ENCODE measurements at places on chromosomes 5 and 9.

DNA sequence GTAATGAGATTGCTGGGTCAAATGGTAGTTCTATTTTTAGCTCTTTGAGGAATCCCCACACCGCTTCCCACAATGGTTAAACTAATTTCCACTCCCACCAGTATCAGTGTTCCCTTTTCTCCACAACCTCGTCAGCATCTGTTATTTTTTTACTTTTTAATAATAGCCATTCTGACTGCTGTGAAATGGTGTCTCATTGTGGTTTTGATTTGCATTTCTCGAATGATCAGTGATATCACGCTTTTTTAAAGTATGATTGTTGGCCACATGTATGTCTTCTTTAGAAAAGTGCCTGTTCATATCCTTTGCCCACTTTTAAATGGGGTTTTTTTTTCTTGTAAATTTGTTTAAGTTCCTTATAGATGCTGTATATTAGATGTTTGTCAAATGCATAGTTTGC is 73.5 kb downstream of the MTAP start:
- no peak for DNase-seq

GRCh38 chr9:127862075-127863011 is 7.9 kb upstream of the ENG start:
- peak; percentile 37 for DNase-seq

DNA sequence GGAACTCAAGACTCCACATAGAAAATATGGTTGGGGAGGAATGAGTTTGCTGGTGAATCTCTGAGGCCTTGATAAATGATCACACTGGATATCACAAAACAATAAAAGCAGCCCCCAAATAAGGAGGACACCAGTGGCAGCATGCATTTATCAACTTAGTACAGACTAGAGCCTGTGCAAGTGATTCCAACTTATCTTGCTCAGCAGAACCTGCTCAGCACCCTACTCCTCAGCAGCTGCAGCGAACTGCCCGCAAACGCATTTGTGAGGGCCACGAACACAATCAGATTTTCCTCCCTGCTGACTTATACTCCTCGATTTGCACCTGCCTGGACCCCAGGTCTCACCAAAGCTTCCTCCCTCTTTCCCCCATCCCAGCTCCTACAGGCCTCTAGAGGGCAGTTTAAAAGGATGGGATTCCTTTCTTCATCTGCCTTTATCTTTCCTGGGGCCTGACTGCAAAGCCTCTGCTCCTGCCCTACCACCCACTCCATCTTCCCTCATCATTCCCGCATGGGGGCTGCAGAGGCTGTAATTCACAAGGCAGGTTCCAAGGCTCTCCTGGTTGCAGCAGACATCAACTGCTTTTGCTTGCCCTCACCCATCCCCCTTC is 41.2 kb downstream of the ANKS6 start:
- no peak for DNase-seq

DNA sequence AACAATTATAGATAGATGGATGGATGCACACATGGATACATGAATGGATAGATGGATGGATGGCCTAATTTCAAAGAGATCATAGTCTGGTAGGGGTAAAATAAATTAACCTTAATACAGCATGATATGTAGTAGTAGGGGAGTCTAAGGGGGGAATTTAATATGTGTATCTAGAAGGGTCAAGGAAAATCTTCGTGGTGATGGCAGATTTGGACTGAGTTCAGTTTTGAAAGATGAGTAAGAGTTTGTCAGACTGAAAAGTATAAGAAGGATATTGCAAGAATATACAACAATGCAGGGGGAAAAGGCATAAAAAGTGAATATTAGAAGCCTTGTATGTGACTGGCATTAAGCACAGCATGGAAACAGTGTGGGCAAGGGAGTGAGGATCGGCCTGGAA is 98.7 kb downstream of the ZNF462 start:
- no peak for DNase-seq

DNA sequence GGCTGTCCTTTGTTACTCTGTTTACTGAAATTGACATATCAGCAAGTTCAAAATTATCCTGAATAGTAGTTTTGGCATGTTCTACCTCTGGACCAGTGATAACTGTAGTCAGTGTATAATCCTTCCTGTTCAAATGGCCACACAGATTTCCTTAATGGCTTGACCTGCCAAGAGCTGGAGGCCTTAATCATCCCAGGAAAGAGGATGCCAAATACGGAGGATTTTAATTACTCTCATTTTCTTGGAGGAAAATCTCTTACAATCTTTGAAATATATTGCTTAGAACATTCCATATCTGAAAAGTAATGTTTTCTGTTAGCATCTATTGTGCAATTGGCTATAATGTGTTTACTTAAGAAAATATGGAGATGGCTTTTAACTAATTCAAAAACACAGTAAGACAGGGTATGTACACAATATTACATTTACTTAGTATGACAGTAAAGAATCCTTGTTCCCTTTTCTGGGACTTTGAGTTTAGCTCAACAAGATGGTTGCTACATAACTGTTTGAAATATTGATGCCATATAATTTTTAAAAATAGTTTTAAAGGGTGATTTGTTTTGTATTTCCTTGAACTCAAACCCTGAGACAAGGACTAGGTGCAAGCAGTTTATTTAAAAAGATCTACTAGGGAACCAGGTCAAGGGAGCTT is 68.9 kb upstream of the SELENOP start:
- DNase-seq = no peak

GRCh38 chr5:35032356-35032755 is 15.4 kb downstream of the AGXT2 start:
- no peak for DNase-seq

- DNase-seq = no peak
Measured at GRCh38 chr5:137600721-137601360, 101.7 kb upstream of the SPOCK1 start.

DNA sequence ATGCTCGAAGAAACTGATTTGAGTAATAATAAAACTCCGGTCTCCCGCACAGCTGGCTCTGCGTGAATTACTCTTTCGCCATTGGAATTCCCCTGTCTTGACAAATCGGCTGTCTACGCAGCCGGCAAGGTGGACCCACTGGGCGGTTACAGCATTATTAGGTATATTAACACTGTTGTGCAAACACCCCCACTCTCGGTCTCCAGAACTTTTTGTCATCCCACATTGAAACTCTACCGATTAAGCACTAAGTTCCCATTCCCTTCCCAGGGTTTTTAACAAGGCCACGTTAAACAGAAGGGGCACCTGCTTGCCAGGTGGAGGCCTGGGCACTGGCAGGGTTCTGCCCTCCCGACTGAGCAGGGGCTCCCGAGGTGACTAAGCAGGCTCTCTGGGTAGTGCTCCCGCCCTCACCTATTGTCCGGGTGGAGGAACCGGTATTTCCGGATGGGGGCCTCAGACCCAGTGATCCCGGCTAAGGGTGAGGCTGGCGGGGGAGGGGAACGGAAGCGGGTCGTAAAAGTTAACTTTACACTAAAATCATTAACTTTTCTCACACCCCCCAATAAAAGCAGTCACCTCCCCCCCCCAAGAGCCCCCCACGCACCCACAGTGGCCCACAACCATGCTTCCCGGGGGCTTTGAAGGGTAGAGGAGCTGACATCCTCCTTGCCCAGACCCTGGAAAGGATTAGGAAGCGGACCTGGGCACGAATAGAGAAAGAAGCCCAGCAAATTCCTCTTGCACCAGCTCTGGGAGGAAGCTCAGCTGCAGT is 53.5 kb upstream of the TJP2 start:
- DNase-seq = no peak

- no peak for DNase-seq
Measured at GRCh38 chr5:90135779-90136378, 273.7 kb downstream of the CETN3 start.

- DNase-seq = no peak
Measured at GRCh38 chr5:34538026-34538672, 118.0 kb upstream of the RAI14 start.

DNA sequence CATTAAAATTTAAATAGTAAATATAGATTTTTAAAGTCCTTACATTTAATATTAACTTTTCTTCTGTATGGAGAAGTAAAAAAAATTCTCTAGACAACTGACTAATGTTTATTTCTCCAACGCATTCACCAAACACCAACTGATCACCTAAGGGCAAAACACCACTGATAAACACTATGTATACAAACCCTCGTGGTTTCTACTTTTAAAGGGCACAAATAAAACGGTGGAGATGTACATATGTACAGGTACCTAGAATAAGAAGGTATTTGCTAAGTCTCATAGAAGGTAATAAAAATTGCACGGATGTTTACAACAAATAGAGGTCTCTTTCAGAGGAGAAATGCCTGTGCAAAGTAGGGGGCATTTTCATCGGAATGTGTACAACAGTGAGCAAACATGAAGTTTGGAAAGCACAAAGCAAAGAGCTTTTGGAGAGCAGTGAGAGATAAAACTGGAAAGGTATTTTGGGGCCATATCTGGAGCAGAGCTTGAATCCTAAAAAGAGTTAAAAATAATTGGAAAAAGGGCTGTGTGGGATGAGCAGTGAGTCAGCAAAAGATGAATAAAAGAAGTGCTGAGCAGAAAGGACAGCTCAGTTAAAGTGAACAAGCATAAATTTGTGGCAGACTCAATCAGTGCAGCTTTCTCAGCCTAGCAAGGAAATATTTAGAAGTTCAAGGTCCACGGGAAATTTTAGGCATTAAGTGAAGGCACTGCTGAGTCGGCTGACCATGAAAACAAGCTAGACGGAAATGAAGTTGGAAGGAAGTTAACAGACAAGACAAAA is 160.0 kb downstream of the TMEM161B start:
- DNase-seq = no peak

GRCh38 chr9:38395653-38396370 is 3.3 kb downstream of the ALDH1B1 start:
- DNase-seq = no peak

GRCh38 chr5:123035918-123036390 is 571 bp downstream of the PPIC start:
- DNase-seq = no peak

DNA sequence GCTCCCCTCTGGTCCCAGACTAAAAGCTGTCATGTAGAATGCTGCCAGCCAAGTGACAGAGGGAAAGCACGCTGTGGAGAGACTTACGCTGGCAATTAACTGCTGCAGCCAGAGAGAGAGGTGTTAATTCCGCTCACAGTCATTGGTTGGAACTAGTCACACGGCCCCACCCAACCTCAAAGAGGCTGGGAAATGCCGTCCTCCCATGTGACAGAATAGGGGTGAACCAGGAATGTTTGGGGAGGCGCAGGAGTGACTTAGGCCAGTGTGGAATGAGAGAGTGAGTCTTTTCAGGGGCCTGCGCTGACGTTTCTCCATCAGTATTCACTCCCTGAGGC is 87.6 kb downstream of the AMBP start:
- DNase-seq = no peak

DNA sequence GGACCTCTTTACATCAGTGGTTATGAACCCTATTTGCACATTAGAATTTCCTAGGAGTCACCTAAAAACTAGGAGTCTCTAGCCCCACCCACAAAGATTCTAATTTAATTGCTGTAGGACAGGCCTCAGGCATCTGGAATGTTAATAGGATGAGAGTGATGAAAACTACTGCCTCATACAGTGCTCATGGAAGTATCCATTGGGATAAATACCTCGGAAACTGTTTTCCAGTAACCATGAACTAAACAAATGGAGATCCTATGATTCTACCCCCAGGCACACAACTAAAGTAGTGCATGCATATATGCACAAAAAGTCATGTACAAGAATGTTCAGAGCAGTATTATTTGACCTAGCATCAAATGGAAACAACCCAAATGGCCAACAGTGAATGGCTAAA is 286.3 kb downstream of the DNAH5 start:
- no peak for DNase-seq

DNA sequence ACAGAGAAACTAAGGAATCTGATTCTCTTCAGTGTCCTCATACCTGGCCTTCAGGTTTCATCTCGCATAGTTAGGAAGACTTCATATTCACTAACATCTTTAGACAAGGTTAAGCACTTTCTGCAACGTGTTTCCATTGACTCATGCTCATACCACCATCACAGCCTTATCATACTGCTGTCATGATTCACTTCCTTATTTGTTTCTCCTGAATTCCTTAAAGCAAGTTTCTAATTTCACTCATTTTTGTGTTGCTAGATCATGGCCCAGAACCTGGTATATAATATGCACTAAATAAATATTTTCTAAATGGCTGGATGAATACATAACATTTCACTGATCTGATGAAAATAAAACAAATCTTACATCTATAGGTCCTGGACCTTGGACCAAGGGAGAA is 472.9 kb downstream of the PRELID2 start:
- no peak for DNase-seq

DNA sequence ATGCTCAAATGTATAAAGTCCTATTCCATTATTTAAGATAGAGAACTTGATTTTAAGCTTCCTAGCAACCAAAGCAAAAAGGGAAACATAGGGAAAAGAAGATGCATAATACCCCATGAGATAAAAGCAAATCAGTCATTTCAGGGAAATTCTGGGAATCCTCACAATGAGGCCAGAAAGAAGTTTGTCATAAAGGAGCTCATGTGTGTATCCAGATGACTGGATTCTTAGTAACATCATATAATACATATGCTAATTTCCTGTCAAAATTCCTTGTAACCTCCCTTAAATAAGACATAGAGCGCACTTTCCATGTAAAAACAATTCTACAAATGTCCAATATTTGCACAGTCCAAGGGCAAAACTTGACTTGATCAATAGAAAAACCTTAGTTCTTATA is 411.0 kb upstream of the WWC1 start:
- no peak for DNase-seq

DNA sequence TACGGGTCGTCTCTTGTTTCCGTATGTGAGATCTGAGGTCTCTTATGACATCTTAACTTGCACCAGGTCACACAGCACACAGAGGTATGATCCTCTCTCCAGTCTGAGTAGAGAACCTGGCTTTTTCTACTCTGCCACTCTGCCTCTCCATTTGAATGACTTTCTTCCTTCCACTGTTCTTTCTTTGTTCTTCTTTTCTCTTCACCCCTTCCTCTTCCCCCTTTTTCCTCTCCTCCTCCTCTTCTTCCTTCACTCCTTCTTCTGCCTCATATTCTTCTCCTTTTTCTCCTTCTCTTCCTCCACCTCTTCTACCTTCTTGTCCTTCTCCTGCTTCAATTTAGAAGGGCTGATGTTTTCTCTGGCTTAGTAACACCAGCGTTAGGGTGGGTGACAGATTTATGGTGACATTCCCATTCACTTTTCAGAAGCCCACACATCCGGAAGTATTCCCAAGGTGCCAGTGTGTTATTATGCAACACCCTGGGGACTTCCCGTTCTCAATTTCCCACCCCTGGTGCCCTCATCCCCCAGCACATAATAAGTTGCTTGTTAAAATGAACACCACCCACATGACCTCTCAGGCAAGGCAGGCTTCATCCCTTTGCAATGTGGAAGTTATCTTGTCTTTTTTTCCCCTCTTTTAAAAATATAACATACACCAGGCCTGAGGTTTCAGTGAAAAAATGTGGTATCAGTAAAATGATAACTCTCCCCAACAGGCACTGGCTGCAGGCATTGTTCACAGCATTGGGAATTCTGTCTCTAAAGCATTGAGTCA is 122.0 kb downstream of the PAPPA start:
- DNase-seq = no peak

Data from stimulated activated CD8-positive, alpha-beta memory T cell treated with anti-CD3 and anti-CD28 coated beads, Interleukin-12 subunit alpha, Interleukin-12 subunit beta, amount 100 ng/mL, for 4 hours (primary cell).